Cortex of kidney (tissue), 1 donor: ENCODE measurements at places on chromosomes 4 and X.

DNA sequence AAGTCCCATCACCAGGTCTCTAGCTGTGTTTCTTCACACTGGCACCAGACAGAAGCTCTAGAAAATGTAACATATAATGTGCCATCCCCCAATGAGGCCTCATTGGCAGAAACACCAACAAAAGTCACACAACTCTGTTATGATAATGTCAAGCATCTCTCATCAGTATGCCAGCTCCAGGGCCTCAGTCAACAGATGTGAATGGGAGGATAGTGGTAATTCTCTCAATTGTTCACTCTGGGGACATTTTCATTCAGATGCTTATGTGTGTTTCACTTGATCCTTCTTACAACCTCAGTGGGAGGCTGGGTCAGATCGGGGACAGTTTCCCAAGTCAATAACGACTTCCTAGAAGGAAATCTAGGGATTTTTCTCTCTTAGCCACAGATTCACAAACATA lies 57.5 kb upstream of the SCOC start:
- no peak for DNase-seq

DNA sequence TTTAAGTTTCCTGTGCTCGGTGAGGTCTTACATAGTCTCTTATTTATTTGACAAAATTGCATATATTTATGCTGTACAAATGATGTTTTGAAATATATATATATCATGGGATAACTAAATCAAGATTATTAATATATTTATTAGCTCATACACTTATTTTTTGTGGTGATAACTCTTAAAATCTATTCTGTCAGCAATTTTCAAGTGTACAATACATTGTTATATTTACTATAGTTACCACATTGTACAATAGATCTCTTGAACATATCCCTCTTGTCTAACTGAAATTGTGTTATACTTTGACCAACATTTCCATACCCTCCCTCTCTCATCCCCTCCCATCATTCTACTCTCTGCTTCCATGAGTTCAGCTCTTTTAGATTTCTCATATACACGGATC lies 516.6 kb upstream of the LCORL start:
- DNase-seq: no peak

- DNase-seq: no peak
These were observed 55.6 kb upstream of the RLIM start for GRCh38 chrX:74670028-74670427.

GRCh38 chrX:25851141-25851540 lies 287.0 kb upstream of the MAGEB18 start:
- no peak for DNase-seq

DNA sequence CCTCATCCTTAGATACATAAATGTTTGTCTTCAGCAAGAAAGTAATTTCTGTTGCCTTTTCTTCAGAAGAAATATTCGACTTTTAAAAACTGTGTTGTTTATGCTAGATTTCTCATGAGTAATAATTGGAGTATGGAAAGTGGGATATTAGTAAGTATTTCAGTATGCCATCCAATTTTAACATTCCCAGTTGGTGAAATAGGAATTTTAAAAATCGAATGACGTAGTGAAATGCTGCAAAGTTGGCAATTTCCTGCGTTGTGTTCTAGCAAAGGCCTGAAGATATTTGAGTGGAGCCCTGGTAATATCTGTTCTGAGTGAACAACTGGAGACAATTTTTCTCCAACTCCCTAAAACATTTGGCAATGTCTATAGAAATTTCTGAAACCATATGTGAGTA lies 190.1 kb downstream of the ZNF330 start:
- no peak for DNase-seq

- DNase-seq: no peak
These were observed 313.0 kb downstream of the AFF2 start for GRCh38 chrX:148813422-148813821.

DNA sequence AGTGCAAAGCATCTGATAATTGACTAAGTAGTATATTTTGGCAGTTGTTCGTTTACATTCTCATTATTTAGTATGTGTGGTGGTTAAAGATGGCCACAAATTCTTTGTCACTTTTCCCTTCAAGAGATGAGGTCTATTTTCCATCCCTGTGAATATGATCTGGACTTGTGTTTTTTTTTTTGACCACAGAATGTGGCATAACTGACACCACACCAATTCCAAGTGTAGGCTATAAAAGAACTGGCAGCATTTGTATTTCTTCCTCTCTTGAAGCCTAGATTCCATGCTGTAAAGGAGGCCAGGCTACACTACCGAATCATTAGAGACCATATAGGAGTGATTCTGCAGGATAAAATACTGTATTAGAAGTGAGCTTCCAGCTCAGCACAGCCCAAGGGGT lies 596.6 kb downstream of the DMD start:
- DNase-seq: no peak

GRCh38 chrX:40099055-40099958 lies 1.5 kb upstream of the BCOR start:
- no peak for DNase-seq

DNA sequence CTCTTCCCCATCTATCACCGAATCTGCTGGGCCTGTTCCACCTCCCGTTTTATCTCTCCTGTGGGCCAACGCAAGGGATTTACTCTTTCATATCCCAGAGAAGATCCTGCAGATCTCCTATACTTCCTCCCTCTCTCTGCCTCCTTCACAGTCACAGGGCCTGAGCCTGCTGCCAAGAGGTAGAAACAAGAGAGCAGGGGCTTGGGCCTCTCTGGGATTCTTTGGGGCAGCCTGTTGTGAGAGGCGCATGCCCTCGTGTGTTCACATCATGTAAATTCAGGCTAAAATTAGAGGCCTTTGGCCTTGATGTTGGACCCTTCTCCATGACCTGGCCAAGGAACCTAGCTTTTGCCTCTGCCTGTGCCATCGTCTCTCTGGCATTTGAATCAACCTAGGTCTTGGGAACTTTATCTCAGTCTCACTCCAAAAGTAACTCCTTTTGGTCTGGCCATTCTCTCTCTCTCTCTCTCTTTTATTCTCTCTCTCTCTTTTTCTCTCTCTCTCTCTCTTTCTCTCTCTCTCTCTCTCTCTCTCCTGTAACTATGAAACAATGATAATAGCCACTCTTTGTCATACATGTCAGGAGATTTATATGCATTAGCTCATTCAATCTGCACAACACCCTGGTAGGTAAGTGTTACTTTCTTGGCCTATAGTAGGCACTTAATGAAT lies 20.0 kb upstream of the EFNB1 start:
- no peak for DNase-seq

DNA sequence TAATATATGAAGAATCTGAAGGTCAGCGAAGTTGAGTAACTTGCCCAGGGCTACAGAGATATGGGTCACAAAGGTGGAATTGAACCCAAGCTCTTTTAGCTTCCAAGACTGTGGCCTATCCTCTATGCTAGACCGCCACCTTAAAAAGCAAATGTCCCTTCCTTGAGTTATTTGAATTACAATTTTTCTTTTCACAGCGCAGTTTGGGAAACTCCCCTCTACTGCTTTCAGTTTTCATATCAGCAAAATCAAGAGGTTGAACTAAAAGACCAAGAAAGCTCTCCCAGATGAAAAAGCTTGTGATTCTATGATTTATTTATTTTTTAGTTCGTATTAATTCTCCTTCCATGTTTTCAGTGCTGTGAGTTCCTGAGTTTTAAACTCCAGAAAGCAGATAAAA lies 174.5 kb upstream of the C1QTNF7 start:
- DNase-seq: no peak

DNA sequence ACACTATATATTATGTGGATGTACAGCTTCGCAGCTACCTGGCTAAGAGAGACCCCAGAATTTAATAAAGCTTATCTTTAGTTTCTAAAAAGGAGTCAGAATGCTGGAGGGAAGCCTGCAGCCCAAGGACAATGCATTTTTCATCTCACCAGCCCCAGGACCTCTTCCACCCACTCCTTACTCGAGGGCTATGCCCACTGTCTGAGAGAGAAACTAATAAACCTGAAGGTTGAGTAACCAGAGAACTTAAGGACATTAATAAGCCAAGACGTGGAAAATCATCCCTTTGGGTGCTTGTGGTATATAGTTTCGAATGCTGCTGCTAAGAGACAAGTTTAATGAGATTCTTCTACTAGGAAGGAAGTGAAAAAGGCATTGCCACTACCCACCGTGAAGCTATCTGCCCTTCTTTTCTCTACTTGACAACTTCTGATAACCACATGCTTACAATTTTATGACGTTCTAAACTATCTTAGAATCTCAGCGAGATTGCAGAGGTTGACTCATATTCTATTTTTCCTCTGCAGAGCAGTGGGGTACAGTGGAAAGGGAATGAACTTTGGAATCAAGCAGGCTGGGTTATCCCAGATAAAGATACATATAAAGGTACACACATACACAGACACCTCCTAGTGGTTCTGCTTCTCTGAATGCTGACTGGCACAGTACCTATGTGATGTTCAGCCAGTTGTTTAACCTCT lies 3.3 kb downstream of the RELL1 start:
- no peak for DNase-seq

DNA sequence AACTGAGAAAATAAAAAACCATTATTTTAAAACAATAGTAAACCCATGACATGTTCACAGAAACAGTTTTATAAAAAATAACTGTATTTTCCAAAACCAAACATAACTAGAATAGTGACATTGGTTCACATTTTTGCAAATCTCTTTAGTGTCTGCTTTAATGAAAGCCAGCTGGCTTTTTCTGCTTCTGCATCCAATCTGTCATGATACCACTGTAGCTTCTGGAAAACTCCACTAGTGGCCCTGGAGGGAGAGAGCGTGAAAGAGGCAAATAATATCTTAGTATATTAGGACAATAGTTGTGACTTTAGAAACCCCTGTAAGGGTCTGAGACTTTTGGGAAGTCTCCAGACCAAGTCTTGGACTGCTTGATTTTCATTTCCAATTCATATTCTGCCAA lies 31.1 kb downstream of the FGFBP1 start:
- DNase-seq: no peak

- no peak for DNase-seq
These were observed 61.2 kb downstream of the STARD8 start for GRCh38 chrX:68708503-68709290.

DNA sequence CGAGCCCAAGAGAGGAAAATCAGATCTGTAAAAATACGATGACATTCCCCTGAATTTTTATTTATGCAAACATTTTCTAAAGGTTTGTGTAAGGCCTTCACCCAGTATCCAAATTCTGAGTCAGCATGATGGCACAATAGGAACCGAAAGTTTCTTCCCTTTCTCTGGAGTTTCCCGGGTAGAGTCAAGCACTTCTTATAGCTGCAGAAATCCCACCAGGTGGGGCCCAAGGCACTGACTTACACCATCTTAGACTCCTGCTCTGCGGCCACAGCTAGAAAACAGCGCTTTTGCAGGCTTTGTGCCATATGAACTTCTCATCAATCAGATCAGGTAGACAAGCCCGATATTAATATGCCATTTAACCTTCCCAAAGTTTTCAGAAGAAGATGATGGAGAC lies 13.4 kb downstream of the LEF1 start:
- no peak for DNase-seq

- no peak for DNase-seq
These were observed 391.0 kb downstream of the RAB28 start for GRCh38 chr4:13093170-13093569.

- DNase-seq: no peak
These were observed 6.7 kb downstream of the SRD5A3 start for GRCh38 chr4:55352726-55353125.

DNA sequence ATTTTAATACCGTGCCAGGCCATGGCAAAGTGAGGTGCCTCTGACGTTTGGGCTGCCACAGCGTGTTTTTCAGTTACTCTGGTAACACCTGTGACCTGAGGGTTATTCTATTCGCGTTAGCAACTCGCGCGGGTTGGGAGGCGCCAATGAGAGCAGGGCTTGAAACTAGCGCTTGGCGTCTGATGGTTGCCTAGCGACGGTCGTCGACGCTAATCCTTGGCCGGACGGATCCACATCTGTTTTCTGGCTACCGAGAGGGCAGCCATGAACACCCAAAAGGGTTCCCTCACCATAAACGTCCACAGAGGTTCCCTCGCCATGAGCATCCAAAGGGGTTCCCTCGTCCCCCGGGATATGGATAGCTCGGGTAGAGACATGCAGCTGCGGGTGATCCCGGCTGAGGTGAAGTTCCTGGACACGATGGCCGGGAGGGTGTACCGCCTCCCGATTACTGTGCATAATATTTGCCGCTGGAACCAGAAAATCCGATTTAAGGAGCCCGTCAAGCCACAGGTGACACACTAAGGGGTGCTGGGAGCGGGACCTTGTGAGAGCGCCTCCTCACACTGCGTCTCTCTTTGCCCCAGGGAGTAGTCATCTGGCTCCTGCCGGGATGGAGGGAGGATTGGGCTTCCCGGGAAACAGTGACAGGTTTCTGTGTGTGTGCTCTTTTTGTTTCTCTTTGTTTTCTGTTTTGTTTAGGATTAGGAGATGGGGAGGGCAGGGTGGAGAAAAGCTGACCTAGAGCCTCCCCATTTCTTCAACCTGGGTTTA lies at the start of gene CFAP47:
CFAP47 (plus strand) TSS at position 199 of the 774 bp plus-strand sequence; CDS start at position 265, 66 bp downstream.
- no peak for DNase-seq

DNA sequence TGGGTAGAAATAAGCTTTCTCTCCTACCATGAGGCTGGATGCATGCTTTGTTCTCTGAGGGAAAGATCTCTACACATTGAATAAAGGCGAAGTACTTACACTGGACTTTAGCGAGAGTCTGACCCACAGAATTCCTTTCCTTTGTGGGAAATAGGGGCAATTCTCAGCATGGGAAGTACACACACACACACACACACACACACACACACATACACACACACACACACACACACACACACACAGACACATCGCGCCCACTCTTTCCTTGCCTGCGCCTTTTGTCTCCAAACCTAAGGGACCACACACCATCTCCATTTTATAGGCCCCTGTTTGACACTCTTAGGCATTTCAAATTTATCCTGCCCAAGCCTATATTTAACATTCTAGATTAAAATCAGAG lies 83.8 kb downstream of the LUZP4 start:
- no peak for DNase-seq

- no peak for DNase-seq
These were observed 64.1 kb downstream of the STX18 start for GRCh38 chr4:4477796-4478195.

DNA sequence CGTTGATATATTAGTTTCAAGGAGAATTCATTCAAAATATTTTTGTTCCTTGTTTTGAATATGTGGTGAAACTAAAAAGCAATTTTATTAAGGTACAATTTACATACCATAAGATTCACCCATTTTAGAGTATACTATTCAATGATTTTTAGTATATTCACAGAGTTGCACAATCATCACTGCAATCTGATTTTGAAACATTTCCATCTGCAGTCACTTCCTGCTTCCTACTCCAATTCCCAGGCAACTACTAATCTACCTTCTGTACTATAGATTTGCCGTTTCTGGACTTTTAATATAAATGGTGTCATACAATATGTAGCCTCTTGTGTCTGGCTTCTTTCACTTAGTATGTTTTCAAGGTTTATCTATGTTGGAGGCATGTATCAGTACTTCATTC lies 71.3 kb downstream of the SLC9A7 start:
- DNase-seq: no peak

GRCh38 chrX:55039471-55039870 lies 8.7 kb upstream of the ALAS2 start:
- no peak for DNase-seq

GRCh38 chr4:66606908-66607307 lies 936.6 kb upstream of the EPHA5 start:
- DNase-seq: no peak

- no peak for DNase-seq
These were observed 318.2 kb downstream of the CCSER1 start for GRCh38 chr4:90445380-90445779.

- DNase-seq: no peak
These were observed 175.3 kb downstream of the QDPR start for GRCh38 chr4:17336524-17336961.
